Prostate gland (tissue), 2 donors: ENCODE measurements at places on chromosomes 3 and 15.
A peak's percentile ranks its signal among the peaks of the same experiment; 100 is the strongest.

DNA sequence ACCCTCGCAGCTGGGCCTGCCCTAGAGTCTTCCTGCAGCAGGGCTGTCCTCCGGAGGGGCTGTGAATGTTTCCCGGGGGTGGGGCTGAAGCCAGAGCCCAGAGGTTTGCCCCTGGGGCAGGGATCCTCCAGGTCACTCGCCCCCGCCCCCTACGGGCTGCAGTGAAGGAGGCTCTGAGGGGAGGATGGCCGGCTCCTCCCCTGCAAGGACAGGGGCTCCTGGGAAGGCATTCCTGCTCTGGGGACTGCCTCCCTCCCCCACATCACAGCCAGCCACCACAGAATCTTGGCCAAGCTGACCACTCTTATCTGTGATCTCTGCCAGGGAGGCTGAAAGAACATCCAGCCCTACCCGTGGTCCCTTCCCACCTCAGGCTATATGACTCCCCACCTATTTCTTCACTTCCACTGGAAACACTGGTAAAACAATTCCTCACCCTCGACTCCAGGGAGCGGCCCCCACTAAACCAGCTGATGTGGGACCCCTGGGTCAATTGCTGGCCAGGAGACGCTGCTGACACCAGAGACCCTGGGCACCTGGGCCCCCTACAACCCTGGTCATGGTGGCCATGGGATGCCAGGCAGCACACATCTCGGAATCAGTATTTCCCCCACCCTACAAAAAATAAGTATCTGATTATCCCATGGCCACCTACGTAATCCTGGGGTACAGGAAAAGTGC lies 66.0 kb downstream of the HMCES start:
- no peak overlapping the region for H3K27ac ChIP-seq
- H3K4me3 ChIP-seq = no peak overlapping the region
- H3K27me3 ChIP-seq = no peaks in the 10 kb centered on the region
- H3K36me3 ChIP-seq = no peaks in the 10 kb centered on the region
- no peak for DNase-seq
- H3K4me1 ChIP-seq = peaks cover 5% of the 10 kb centered on the region

DNA sequence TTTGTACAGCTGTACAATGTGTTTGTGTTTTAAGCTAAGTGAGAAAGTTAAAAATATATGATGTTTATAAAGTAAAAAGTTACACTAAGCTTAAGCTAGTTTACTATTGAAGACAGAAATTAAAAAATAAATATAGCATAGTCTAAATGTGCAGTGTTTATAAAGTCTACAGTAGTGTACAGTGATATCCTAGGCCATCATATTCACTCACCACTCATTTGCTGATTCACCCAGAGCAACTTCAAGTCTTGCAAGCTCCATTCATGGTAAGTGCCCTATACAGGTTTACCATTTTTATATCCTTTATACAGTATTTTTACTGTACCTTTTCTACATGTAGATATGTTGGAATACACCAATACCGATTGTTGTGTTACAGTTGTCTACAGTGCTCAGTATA lies 553.2 kb upstream of the TBL1XR1 start:
- H3K36me3 ChIP-seq = no peaks in the 10 kb centered on the region
- no peaks in the 10 kb centered on the region for H3K4me1 ChIP-seq
- no peak overlapping the region for H3K27ac ChIP-seq
- H3K27me3 ChIP-seq = no peaks in the 10 kb centered on the region
- DNase-seq = no peak

GRCh38 chr3:113948015-113948917 lies 453 bp downstream of the ZDHHC23 start:
- peak overlapping the region; percentile 72 for H3K27ac ChIP-seq
- H3K36me3 ChIP-seq = no peaks in the 10 kb centered on the region
- no peaks in the 10 kb centered on the region for H3K4me1 ChIP-seq

DNA sequence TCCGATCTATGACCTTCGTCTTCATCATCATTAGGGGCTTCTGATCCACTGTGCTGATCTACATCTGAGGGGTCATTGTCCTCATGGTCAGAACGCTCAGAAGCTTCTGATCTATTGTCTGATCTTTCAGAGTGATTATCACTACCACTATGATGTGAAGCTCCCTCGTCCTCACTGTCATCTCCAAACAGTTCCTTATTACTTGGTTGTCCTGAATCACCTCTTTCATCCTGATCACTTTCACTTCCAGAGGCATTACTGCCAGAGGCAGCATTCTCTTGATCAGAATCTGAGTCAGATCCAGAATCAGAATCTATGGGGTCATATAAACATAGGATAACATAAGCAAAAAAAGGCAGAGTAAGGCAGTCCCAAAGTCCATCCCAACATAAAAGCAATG lies 5.4 kb downstream of the LEO1 start:
- H3K4me1 ChIP-seq = no peaks in the 10 kb centered on the region
- H3K4me3 ChIP-seq = no peak overlapping the region
- H3K27ac ChIP-seq = no peak overlapping the region
- no peaks in the 10 kb centered on the region for H3K36me3 ChIP-seq

DNA sequence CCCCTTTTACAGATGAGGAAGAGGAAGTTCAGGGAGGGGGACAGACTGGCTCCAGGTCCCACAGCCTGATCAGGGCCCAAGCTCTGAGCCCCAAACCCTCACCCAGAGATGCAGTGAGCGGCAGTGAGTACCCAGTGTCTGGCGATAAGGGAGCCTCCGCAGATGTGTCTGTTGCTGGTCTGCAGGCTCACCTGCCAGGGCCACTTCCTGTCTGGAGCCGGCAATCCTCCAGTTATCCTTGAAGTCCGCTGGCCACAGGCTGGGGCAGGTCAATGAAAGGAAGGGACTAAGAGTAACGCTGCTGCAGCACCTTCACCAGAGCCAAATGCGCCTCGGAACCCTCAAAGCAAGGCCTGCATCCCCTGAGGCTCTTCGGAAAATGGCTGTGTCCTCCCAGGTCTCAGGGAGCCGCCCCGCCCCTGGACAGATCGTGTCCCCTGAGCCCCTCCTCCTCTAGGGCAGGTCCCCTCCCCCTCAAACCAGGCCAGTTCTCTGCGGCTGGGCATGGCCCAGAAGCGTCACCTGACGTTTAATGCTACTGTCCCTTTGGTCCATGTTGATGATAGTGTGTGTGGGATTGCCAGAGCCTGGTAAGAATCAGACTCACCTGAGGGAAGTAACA lies 51.5 kb downstream of the MYL3 start:
- H3K4me1 ChIP-seq = no peaks in the 10 kb centered on the region
- peak overlapping the region; percentile 26 for H3K4me3 ChIP-seq
- no peaks in the 10 kb centered on the region for H3K27me3 ChIP-seq

DNA sequence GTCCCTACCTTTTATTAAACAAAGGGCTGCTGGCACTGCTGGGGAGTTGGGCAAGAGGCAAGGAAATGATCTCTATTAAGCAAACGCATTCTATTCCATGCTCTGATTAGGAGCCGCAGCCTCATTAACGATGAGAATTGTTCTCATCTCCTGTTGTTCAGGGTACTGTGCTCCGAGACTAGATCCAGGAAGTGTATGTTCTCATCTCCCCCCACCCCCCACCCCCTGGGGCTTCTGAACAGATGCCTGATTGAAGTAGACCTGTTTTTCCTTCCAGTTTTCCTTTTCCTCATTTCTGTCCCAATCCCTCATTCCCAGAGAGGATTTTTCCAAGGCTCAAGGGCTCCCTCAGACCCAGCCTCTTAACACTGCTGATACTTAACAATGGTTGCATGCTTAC lies 81.6 kb upstream of the FEZF2 start:
- no peak for DNase-seq
- no peaks in the 10 kb centered on the region for H3K27me3 ChIP-seq
- no peak overlapping the region for H3K27ac ChIP-seq
- no peak overlapping the region for H3K4me3 ChIP-seq
- no peaks in the 10 kb centered on the region for H3K4me1 ChIP-seq
